Activated gamma-delta T cell treated with Interleukin-2 at 50 U/mL for 16 hours (primary cell): ENCODE measurements at places on chromosomes 12 and 14.
A peak's percentile ranks its signal among the peaks of the same experiment; 100 is the strongest.

DNA sequence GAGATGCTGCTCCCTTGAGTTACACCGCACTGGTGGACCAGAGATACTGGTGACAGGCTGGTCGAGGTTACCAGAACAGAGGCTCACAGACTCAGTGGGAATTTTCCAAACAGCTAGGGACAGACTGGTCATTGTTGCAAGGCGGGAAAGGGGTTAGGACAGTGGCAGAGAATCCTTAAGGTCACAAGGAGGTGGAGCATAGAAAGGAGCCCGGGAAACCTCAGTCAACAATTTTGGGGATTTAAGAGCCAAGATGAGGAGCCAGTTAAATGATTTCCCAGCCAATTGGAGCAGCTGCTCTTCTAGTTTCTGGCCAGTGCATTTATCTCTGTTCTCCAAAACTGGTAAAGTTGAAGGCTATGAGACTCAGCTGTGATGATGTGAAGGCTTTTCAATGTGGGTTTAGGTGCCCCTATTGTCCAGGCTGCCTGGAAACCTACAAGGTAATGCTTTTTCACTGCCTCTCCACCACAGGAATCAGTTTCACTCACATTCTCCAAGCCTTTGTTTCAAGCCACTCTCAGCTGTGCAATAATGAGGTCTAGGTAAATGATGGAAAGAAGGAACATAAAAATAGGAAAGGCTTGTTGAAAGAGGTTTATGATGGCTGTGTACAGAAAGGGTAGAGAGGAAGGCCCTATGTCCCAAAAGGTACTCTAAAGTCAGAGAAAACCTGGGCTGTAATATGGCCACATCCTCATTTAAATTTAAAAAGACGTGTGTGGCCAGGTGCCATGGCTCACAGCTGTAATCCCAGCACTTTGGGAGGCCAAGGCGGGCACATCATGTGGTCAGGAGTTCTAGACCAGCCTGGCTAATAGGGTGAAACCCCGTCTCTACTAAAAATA is 7.0 kb upstream of the TNS2 start:
- no peak for DNase-seq

- no peak for DNase-seq
These were observed 10.2 kb upstream of the FOXG1 start for GRCh38 chr14:28756269-28756883.

DNA sequence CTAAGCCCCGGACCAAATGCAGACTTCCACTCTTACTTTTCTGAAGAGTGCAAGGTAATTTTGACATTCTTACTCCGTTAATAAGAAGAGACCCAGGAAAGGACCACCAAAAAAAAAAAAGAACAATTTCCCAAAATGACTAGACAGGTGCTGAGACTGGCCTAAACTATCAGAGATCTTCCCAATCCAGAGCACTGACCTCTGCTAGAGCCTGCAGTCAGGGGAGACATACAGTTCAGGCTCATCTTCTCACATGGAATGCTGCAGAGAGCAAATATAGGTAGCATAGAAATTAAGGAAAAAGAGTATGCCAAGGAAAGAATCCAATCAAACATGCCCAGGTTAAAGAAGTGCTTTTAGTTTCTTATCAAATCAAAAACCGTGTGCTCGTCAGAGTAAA is 148.9 kb upstream of the SLCO1C1 start:
- no peak for DNase-seq

DNA sequence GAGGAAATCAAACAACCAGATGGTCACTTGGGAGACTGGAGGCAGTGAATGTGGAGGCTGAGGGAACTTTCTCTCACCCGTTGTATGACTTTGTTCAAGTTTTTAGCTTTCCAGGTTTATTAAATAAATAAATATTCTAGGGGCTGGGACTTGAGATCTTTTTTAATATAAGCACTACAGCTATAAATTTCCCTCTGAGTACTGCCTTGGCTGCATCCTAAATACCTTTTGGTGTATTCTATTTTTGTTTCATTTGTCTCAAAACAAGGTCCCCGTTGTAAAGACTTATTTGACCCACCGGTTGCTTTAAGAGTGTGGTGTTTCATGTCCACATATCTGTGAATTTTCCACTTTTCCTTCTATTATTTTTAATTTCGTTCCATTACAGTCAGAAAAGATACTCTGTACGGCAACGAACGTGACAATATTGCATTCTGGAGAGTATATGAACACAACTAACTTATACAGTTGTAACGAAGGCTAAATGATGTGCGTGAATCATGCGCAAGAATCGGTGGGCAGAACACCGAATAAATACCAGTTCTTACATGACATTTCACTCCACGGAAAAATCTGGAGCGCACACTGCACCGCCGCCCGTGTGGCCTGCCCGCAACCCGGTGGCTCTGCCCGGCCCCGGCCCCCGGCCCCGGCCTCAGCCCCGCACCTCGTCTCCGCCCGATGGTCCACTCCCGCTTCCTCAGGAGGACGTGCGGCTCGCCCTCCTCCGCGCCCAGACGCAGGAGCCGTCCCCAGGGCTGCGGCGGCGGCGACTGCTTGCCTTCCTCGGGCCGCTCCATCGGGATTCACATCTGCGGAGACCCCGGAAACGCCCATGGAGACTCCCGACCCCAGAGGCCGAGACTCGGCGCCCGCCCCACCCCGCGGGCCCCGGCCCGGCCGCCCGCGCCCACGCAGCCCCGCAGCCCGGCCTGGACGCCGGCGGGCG is 602 bp downstream of the CHFR start:
- DNase-seq, result peak; percentile 6

- DNase-seq, result no peak
These were observed 11.7 kb downstream of the CINP start for GRCh38 chr14:102351023-102351422.

- no peak for DNase-seq
These were observed 201.7 kb upstream of the PLXNC1 start for GRCh38 chr12:93946542-93947150.

GRCh38 chr12:795305-795704 is 42.9 kb downstream of the WNK1 start:
- no peak for DNase-seq
